ENCODE measurements at places on chromosomes 1 and 21. TPM values are rescaled to one million over a fixed set of nuclear protein-coding genes. Genes with fewer than 3 reads are reported as not detected.

DNA sequence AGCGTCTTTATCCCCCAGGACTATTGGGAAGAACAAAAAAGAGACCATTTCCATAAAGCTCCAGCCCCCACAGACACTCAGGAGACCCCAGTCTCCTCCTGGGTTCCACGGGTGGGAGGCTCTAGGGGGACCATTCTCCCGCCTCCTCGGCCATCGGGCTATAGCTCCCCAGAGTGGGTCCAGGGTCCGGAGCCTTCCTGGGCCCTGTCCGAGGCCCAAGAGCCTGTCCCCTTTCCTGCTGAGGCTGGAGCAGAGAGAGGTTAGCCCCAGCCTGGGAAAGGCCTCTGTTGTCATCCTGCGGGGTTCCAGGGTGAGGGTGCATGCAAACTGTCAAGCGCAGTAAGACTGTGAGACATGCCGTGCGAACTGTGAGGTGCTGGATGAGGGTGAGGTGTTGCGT is 166.3 kb downstream of the CAMTA1 start:
- no peak for DNase-seq

DNA sequence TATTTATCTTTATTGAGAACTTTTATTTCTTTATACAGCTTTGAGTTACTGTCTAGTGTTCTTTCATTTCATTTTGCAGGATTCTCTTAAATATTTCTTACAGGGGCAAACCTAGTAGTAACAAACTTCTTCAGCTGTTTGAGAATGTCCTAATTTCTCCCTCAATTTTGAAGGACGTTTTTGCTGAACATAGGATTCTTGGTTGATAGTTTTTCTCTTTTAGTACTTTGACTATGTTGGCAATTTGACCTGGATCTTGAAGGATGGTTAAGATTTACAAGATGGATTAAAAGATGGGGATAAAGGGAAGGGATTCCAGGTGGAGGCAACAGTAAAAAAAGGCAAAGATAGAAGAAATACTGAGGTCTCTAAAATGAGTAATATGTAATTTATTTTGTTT is 38.9 kb downstream of the XPR1 start:
- no peak for DNase-seq

DNA sequence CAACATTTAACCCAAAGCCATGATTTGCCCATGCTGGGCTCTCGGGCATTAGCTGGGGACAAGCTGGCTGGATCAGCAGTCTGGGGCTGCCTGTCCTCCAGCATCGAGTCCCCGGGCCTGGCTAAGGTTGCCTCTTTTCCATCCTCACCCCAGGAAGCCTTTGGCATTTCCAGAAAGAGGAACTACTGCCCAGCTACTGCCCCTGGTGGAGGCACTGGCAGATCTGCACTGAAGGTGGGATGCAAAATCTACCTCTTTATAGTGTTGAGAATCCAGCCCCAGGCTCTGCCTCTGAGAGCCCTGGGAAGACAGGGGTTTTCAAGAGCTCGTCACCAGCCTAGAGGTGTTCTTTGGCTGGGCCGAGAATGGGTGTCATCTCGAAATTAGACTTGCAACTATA is 635.9 kb downstream of the MATN1 start:
- no peak for DNase-seq

Gene UBE2U
- not detected for total RNA-seq

Gene ORC1
- total RNA-seq = 6.5 TPM

DNA sequence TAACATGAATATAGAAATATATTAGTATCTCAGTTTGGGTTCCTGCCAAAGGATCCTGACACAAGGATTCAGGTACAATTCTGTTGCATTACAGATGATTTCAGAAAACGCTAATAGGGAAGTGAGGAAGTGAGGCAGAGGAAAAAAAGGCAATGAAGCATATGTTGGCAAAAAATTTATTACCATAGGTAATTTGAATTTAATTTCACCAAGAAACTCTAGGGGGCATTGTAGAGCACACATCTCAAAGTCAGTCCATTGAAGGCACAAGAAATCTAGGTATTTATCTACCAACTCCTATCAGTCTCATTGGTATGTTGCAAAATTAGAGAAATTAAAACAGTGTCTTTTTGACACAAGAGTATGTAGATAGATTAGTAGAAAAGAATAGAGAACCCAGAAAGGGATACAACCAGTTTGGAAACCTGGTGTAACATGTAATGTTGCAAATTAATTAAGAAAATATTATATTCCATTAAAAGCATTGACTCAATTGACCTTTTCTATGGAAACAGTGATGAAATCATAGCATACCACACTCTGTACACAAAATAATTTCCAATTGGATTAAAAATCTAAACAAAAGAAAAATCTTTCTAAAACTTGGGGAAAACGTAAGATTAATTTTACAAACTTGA is 104.9 kb upstream of the SNX7 start:
- DNase-seq = peak; percentile 26

- no peak for DNase-seq
Measured at GRCh38 chr1:161196111-161196510, 2.7 kb downstream of the ADAMTS4 start.

Gene FLG2
- total RNA-seq = not detected

- DNase-seq = no peak
Measured at GRCh38 chr1:117396636-117397035, 29.4 kb downstream of the MAN1A2 start.

DNA sequence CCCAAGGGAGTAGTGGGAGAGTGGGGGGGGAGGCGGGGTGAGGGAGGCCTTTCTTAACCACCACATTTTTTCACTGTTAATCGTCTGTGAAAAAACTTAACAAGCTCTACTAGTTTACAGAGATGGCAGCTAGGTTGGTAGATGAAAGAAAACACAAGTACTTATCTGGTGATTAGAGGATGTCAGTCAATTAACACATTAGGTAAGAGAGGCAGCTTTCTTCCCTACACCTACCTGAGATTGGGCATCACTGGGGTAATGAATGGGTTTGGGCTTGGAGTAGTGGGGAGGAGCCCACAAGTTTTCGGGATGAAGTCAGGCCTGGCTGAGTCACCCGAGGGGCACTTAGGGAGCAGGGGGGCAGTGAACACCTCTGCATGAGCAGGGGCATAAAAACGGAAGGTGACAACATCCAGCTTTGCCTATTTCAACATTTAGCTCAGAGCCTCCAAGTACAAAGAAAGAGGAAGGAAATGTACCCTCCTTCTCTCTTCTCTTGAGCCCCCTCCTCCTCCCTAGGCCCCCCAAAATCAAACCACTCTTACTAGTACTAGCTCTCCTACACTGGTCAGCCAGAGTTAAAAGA is 2.5 kb downstream of the LBR start:
- DNase-seq = peak; percentile 33

Gene LEPR
- 40.5 TPM for total RNA-seq

DNA sequence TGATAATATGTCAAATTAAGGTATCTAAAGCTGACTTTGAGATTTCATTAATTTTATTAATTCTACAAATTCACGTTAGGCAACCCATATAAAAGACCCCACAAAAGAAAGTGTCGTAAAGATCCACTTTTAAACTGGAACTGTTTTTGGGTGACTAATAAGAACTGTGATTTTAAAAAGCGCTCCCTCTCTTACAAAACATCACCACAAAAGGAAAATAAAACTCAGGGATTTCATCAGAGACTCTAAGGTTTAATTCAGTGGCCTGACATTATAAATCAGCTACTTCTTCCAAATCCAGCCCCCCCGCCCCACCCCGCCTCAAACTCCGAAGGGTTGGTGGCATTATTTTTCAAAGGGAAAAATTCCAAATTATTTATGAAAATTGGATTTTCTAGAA is 2.7 kb downstream of the COL24A1 start:
- no peak for DNase-seq

Gene FNDC5
- total RNA-seq = 0.51 TPM

DNA sequence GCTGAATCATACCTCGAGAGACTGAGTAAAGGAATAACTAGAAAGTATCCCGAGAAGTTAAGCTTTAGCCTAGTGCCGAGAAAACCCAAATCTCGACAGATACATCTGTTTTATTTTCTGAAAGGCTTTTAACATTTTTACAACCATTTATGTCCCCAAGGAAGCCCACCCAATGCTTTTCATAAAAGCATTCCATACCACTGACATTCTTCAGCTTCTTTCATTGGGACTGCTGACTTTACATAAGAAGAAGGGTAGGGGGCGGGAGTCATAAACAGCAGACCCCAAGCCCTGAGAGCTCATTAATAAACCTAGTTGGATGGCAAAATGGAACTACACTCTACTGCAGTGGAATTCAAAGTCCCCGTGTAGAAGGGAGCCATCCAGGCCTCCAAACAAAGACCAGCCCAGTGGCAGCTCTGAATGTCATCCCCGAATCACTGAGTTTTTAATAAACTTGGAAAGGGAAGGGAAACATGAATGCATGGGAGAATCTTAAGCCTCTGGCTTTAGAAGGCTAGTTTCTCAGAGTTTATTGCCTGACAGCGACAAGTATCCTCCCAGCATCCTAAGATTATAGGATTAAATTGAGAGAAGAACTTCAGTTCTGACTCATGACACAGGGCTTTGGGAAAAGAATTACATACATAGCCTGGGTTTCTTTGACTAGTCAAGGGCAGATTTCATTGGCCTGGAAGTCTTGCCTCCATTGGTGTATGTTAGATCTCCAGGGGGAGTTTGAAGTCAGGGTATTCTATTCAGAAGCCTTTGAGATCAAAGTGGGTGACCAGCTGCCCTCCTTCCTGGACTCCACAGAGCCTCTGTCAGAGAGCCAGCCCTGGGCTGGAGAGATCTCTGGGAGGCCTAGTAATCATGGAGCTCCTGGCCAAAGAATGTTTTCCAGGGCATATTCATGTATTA is 3.7 kb downstream of the ATF3 start:
- no peak for DNase-seq

DNA sequence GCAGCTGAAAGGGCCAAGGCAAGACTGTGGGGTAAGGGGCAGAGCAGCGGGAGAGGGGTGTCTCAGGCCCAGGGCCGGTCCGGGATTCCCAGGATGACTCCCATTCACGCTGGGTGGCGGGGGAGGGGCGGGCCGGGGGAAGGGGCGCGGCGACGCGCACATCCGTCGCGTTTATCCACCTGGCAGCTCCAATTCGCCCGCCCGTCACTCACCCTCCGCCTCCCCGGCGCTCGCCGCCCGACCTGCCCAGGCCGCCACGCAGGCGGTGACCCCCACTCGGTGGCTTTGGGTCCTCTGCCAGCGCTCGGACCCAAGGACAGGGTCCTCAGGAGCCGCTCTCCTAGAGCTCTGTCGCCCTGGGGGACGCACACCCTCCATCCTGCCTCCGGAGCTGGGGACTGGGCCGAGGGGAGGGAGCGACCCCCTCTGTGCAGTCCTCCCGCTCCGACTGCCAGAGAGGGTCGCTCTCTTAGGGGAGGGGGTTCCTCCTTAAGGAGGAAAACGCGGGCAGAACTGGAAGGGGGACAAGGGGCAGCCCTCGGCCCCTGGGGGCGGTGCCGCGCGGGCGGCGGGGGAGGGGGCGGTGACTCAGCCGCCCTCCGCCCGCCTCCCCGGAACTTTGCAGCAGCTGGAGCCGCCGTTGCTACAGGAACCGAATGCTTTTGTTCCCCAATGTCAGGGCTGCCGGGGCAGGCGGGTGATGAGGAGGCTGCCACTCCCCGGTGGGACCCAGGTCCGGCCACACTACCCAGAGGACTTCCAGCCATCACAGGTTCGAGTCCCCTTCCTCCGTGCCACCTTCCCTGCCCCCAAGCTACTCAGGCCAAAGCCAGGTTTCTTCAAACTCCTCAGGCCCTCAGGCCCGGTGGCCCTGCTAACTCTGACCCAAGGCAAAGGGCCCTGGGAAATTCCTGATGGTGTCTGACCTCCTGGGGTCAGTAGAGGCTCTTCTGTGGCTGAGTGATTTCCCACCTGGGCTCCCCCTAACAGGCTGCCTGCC is 3.4 kb downstream of the ADGRB2 start:
- DNase-seq = no peak

DNA sequence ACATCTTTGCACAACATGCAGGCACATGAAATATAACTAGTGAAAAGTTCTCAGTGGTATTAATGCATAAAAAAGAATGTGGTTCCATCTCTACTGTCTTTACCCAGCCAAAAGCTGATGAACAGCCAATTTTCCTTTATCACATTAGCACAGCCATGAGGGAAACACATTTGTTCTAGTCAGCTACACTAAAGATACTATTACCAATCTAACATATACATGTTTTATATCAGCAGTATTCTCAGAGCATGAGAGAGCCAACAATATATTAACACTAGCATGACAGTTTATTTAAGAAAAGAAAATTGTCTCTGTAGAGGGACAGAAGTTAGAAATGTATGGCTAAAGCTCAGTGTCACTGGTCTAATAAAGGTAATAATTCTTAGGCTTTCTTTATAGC is 56.3 kb downstream of the USH2A start:
- no peak for DNase-seq

DNA sequence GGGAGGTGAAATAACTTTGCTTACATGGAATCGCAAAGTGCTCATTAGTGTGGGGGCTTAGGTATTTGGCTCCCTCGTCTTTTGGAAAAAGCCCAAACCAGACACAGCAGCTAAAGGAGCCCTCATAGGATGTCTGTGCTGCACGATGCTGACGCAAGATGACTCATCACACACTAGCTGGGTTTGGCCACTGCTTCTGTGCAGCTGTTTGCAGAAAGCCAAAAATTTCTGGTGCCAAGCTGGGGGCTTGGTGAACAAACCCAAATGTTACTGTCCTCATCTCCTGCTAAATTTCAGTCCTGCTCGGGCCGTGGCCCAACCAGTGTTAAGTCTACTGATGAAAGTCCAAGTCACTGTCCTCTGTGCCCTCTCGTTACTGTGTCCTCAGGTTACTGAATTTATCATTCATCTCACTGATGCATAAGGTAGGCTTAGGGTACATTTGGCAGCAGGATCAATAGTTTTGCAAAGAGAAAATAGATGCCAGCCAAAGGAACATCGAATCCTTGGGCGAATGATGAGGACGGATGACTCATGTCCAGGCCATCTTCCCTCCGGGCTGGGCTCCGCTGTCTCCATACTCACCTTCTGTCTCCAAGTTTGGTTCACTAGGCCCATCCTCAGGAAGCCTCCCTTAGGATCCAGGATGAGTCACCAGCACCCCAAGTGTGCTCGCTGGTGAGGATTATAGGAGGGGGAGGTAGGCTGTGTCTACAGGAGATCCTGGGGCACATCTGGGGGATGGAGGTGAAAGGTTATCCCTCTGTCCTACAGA is 177.7 kb downstream of the ADSS2 start:
- DNase-seq = peak; percentile 15

- DNase-seq = no peak
Measured at GRCh38 chr1:80385650-80386049, 1379.1 kb upstream of the ADGRL4 start.

DNA sequence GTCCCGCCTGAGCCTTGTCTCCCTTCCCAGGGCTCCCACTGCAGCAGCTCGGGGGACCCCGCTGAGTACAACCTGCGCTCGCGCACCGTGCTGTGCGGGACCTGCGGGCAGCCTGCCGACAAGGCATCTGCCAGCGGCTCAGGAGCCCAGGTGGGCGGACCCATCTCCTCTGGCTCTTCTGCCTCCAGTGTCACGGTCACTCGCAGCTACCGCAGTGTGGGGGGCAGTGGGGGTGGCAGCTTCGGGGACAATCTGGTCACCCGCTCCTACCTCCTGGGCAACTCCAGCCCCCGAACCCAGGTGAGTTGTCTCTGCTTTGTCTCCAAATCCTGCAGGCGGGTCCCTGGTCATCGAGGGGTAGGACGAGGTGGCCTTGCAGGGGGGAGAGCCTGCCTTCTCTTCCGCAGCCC is 14.9 kb upstream of the SEMA4A start:
- no peak for DNase-seq

All from dermis microvascular lymphatic vessel endothelial cell (primary cell).